Stimulated activated CD4-positive, alpha-beta T cell treated with anti-CD3 and anti-CD28 coated beads, TNF-alpha, amount 100 ng/mL, for 4 hours (primary cell): ENCODE measurements at places on chromosomes 7 and 10.

GRCh38 chr10:113856563-113856962 is 2.1 kb downstream of the NHLRC2 start:
- no peak for DNase-seq

GRCh38 chr7:98116656-98117461 is 10.2 kb downstream of the LMTK2 start:
- DNase-seq, result no peak

- no peak for DNase-seq
Observed at GRCh38 chr10:81708416-81708815, 166.6 kb upstream of the NRG3 start.

- DNase-seq, result no peak
Observed at GRCh38 chr10:130820880-130821482, 490.5 kb downstream of the TCERG1L start.

GRCh38 chr7:73741600-73741999 is 3.0 kb upstream of the ABHD11 start:
- DNase-seq, result no peak

- DNase-seq, result no peak
Observed at GRCh38 chr7:66205741-66206090, 582 bp downstream of the TPST1 start.

DNA sequence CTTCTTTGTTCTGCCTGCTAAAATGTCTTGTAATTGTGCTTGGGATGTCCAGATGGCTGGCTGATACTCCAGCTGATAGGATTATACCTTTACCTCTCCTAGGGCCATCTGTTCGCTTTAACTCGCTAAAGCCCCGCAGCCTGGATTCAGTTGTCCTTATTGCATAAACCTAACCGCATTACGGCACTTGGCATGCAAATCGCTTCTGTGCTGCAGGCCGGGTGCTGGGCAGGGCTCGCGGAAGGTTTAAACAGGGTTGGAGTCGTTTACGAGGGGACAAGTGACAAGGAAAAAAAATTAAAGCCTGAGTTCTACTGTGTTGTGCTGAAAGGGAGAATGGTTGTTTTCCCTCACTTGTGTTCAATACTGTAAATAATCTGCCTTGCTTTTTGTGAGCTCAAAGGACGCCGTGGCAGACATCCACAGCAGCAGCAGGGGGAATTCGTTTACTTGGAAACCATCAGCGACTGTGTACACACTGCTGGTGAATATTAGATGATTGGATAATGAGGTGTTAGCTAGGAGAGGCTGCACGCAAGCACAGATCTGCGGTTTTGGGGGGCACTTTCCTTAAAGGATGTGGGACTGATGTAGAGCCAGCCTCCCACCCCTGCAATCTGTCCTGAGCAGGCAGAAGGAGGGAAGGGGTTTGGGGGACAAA is 93.0 kb downstream of the EBF3 start:
- DNase-seq, result no peak

GRCh38 chr10:74011017-74011416 is 13.1 kb downstream of the VCL start:
- DNase-seq, result no peak
